ENCODE measurements at places on chromosomes 4 and X.

DNA sequence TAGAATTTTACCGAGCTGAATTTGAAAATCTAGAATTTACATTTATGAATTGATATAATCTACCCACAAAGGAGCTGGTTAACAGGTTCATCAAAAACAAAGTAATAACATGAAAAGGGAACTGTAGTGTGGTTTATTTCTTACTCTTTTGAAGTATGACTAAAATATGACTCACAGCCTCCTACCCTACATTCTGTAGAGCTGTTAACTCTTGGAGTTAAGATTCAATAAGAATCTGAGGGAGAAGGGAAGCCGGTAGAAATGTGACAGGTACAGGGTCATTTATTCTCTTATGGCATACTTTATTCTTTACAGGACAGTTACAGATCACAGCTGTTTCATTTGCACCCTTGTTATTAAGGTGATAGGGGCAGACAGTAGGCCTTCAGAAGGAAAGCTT lies 132.2 kb upstream of the FAM47B start:
- no peak for DNase-seq

DNA sequence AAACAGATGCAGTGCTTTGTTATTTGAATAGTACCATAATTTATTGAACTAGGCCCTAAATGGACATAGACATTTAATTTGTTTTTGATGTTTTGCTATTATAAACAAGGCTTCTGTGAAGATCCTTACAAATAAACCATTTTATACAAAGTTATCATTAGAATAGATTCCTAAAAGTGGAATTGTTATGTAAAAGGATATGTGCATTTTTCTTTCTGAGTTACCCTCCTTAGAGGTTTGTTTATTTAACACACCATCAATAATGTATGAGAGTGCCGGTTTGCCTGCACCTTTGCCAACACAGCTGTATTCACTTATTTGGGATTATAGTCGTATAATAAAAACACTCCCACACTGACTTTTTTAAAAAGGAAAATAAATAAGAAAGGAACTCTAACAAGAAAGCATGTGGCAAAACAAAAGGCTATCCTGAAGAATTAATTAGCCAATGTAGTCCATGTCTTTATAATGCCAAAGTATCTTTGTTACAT lies 84.8 kb downstream of the PAK3 start:
- no peak for DNase-seq

GRCh38 chrX:45479835-45480422 lies 279.3 kb upstream of the DIPK2B start:
- DNase-seq = no peak

- DNase-seq = no peak
These were observed 49.2 kb upstream of the ELOVL6 start for GRCh38 chr4:110247591-110247990.

- DNase-seq = no peak
These were observed 112.4 kb upstream of the LSM6 start for GRCh38 chr4:146063143-146063542.

GRCh38 chr4:144710526-144710912 lies 64.6 kb downstream of the HHIP start:
- no peak for DNase-seq

GRCh38 chr4:105541420-105541819 lies 11.0 kb upstream of the ARHGEF38 start:
- DNase-seq = no peak

- DNase-seq = no peak
These were observed 307.2 kb downstream of the SLC7A11 start for GRCh38 chr4:137934911-137935310.

DNA sequence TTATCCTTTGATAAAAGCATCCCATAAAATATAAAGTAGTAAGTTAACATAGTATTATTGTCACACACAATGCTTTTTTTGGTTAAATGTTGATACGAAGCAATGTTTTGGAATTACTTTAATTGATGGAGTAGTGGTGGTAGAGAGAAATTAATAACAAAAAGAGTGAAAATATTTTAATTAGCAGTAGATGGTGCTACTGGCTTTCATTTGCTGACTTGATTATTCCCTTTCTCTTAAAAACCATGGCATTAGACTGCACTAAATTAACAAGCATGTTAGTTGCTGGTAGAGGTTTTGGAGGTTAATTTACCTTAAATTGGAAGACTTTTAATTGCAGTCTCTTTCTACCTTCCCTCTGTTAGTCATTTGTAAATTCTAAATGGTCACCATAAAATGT lies 8.9 kb upstream of the DCK start:
- DNase-seq = no peak

- DNase-seq = peak; percentile 72
These were observed at the start of gene TAF9B for GRCh38 chrX:78139160-78140123. TSS of gene TAF9B (minus strand) at chrX:78139650. CDS start at chrX:78139611, 39 bp downstream.

DNA sequence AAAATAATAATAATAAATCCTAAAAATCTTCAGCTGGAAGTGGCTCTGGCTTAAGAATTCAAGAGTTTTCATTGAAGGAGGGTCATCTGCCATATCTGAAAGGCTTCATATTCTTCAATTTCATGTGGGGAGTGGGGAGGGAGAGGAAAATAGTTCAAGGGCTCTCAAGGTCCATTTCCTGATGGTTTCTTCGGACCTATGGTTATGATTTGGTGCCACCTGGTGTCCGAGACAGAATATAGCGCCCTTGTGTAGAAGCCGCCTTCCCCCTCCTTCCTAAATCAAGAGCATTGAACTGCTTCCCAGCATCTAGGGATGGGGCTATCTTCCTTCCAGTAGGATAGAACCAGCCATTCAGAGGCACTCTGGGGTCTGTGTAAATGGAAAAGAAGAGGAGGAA lies 34.3 kb downstream of the NLGN3 start:
- DNase-seq = peak; percentile 8

GRCh38 chr4:105276361-105277104 lies 129.9 kb downstream of the TET2 start:
- no peak for DNase-seq

GRCh38 chr4:78121338-78121904 lies 64.3 kb downstream of the FRAS1 start:
- no peak for DNase-seq

- DNase-seq = no peak
These were observed 48.1 kb upstream of the TLR3 start for GRCh38 chr4:186020793-186021407.

GRCh38 chr4:149711593-149712365 lies 103.9 kb downstream of the IQCM start:
- no peak for DNase-seq

DNA sequence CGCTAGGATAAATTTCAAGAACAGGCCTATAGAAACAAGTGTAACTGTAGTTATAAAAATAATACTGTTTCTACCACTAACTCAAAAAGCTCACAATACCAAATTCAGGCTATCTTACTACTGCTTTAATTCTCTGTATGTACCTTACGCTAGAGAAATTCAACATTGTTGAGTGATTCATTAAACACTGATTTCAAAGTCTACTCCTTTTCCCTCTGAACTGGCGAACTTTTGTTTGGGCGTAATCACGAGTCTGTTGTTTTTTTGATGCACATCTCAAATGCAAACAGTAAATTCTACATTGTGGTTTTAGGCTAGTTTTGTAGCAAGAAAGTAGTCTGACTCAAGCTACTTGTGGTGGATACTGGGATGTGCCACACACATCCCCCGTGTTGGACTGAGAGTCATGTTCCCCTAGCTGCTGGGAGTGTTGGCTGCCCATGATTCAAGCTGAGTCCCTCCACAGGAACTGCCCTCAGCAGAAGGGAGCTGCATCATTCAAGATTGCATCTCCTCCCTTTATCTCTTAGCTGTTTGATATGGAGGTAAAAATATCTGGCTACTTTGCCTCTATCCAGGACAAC lies 406.1 kb downstream of the RAPGEF2 start:
- DNase-seq = no peak
